Activated CD4-positive, alpha-beta T cell treated with anti-CD3 and anti-CD28 coated beads for 48 hours (primary cell): ENCODE measurements at places on chromosomes 12 and 14.

GRCh38 chr12:16238661-16239060 is 38.8 kb downstream of the SLC15A5 start:
- no peak for DNase-seq

- no peak for DNase-seq
Observed at GRCh38 chr12:132162508-132163031, 18.3 kb downstream of the NOC4L start.

GRCh38 chr12:123364532-123365024 is at the start of gene SBNO1:
SBNO1 (minus strand) TSS chr12:123364847; CDS start chr12:123350441, 14,406 bp downstream.
- DNase-seq = peak; percentile 92

GRCh38 chr12:49675137-49675536 is 32.1 kb downstream of the FMNL3 start:
- no peak for DNase-seq

DNA sequence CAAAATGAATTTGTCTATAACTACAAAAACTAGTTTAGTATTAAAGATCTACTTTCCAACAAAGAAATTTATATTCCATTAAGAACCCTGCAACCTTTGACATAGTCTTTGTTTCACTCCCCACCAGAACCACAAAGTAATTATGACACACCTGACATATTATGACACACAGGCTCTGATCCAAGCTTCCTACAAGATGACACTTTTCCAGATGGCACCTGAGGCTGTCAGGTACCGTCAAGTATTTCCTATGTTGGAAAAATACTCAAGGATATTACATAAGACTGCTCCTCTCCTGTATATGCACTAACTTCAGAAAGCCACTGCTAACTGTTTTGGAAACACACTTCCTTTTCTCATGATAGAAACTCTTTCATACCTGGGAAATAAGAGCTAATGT is 38.9 kb downstream of the STXBP6 start:
- DNase-seq = no peak

- peak; percentile 47 for DNase-seq
Observed at GRCh38 chr14:72518809-72519377, 375.0 kb downstream of the DPF3 start.

- no peak for DNase-seq
Observed at GRCh38 chr12:57126061-57126460, 2.2 kb upstream of the LRP1 start.

DNA sequence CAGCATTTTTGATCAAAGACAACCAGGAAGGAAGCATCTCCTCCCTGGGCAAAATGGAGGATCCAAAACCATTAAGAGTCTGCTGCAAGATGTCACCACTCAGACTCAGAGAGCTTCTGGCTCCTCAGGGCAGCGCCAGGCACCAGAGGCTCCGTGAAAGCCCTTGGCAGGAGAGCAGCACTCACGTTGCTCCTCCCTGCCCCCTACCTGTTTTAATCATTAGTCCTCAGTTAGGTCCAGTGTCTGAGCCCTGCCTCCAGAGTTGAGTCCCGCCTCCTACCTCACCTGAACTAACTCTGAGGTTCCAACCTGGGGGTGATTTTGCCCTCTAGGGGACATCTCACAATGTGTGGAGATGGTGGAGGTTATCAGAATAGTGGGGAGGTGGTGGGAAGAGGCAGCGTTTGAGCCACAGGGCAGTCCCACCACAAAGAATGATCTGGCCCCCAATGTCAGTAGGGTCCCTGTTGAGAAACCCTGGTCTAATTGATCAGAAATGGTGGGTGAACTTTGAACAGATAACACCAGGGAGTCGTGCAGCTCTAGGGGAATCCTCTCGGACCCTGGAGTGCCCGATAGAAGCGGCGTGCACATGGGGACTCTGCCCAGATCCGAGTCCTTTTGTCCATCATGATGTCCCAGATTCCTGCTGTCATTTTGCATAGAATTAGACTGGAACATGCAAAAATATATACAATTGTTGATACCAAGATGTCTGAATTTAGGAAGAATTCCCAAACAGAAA is 156.7 kb upstream of the DIO3 start:
- no peak for DNase-seq

GRCh38 chr14:95524706-95525512 is 8.5 kb upstream of the SYNE3 start:
- DNase-seq = no peak

GRCh38 chr14:101134161-101134631 is 230.7 kb upstream of the RTL1 start:
- DNase-seq = no peak

- no peak for DNase-seq
Observed at GRCh38 chr12:4850857-4851380, 58.8 kb upstream of the KCNA1 start.

DNA sequence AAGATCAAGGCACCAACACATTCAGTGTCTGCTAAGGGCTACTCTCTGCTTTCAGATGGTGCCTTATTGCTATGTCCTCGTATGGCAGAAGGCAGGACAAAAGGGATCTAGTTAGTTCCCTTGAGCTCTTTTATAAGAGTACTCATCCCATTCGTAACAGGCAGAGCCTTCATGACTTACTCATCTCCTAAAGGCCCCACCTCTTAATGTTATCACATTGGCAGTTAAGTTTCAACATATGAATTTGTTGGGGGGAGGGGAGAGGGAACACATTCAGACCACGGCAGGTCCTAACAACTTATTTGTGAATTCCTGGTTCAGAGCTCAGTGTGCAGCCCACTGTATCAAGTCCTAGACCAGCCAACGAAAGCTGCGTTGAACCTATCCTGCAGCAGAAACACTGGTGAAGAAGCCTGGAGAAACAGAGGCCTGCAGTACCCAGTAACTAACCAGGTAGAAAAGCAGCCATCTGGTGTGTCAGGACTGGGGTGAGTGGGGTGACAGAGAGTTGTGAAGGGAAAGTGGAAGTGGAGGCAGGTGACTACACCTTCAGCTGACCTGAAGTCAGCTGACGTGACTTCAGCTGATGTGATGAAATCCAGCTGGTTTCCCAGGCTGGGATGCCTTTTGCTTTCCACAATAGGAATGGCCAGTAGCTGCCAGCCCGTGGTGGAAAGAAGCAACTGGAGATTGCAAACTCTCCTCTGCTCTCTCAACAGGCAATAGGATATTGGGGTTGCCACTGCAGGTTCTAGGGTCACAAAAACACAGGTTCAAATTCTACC is 101.6 kb upstream of the PLXNC1 start:
- DNase-seq = peak; percentile 7

DNA sequence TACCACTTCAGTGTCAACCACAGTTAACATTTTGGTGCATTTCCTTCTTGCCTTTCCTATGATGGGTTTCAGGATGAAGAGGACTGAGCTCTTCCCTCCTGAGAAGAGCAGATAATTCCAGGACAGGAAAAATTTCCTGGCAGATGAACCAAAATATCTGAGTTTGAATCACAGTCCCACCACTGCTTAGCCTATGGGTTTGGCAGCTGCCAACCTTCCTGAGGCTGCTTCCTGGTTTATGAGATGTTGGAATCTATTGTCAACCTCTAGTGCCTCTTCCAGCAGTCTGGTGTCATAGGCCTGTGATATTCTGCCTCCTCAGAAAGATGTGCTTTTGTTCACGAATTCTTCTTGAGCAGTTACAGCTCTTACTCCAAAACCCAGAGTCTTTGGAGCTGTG is 197.4 kb upstream of the FRMD6 start:
- no peak for DNase-seq

- no peak for DNase-seq
Observed at GRCh38 chr12:110931315-110931728, 10.9 kb upstream of the MYL2 start.

DNA sequence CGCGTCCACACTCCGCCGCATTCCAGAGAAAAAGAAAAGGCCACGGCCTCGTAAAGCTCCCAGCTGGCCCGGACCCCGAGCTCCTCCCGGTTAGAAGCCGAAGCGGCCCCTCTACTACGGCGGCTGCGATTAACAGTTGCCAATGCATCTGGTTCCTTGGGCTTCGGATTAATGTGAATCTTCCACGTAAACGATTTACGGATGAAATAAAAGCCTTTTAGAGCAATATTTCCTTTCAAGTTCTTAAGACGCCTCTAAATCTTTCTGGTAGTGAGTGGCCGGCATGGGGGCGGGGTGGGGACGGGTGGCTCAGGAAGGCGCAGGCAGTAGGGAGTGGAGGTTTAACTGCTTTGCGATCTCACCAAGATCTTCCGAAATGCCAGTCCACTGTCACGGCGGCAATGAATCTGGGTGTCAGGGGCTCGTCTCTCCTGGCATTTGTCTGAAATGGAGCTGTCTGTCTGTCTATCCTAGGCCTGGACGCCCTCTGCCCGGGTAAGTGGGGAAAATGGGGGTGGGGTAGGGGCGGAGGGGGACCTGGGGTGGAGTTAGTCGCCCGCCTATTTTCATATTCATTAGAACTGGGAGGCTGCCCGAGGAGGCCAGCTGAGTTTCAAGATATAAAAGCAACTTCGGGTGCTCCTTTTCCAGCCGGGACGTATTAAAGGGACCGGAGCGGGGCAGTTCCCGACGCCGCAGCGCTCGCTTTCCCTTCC is 413 bp upstream of the ALX1 start:
- DNase-seq = no peak

DNA sequence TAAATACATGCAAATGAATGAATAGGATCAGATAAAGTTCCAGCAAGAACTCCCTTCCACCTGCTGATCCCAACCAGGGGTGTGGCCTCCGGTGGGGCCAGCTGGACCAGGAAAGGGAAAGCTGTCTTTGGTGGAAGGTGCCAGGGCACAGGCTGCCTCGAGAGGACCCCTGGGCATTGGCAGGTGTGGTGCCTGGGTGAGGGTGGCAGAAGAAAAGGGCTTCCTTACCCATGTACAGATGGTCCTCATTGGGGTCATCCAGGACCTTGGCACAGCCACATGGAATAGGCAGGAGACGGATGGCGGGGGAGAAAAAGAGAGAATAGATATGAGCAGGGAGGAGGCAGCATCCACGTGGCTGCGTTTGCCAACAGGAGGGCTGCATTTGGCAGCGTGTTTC is 36.4 kb downstream of the CAMKK2 start:
- no peak for DNase-seq

DNA sequence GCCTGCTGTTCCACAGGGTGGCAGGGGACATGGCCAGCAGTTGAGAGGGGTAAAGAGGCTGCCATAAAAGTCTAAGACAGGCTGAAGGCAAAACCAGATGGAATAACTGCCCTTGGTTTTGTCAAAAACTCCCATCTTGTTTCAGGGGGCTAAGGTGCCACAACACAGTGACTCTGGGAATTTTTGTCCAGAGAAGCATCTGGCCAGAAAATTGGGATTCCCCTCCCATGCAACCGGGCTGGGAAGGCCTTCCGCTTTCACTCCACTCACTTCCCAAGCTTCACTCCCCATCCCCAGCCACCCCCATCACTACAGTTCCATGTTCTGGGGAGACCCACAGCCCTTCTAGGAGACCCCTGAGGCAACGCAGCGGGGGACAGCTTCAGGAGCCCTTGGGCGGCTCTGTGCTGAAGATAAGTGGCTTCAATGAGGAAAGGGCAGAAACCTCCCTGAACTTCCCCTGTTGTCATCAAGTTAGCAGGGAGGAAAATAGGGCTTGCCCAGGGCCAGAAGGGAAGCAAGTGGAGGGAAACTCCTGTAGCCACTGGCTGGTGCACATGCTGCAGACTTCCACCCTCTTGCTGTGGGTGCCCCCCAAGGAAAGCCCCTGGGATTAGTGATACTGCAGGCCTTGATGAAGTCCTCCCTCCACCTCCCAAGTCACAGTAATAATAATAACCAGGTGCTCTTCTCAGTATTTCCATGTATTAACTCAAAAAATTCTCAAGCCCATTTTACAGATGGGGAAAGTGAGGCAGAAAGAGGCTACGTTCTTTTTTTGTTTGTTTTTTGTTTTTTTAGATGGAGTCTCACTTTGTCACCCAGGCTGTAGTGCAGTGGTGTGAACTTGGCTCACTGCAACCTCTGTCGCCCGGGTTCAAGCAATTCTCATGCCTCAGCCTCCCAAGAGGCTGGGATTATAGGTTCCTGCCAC is 6.0 kb downstream of the TMEM229B start:
- DNase-seq = no peak

GRCh38 chr12:89369166-89369565 is 16.9 kb upstream of the DUSP6 start:
- DNase-seq = no peak

GRCh38 chr12:52066346-52067080 is 3.3 kb upstream of the ATG101 start:
- DNase-seq = no peak
